Naive thymus-derived CD4-positive, alpha-beta T cell (primary cell): ENCODE measurements at places on chromosomes 2 and 18. TPM values are rescaled to one million over a fixed set of nuclear protein-coding genes. Genes with fewer than 3 reads are reported as not detected.

The TET3 gene
- 19.1 and 19.4 TPM in 2 replicates for total RNA-seq

DNA sequence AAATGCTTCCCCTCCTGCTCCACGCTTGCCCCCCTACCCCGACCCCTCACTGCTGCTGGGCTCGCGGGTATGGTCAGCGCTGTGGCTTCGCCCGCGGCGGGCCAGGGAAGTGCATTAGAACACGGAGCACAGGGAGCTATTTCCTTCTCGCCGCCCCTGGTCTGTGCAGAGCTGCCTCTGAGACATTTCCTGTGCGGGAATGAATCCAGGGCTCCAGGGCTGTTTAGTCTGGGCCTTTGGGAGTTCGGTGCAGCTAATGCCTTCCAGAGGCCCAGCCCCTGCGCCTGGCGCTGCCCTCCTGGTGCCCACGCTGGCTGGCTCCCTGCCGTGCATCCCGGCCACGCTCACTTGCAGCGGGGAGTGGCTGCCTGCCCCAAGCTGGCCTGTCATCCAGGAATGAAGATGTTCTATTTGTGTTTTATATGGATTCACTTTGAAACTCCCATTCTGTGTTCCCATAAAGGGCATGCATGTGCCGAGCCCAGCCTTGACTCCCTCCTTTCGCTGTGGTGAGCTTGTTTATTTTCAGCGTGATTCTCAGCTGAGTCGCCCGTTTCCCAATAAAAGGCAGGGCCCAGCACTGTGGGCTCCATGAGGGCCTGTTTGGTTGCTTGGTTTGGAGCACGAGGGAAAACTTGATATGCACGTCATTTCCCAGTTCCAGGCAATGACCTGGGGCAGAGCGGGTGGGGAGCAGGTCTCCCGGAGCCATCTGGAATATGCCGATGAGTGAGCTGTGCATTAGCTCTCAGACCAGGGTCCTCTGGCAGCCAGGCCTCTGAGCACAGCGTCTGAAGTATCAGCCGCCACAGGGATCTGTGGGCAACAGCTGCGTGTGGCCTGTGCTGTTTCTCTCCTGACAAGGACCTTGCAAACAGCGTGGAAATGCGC, 42.7 kb downstream of the SH3RF3 start:
- DNase-seq: no peak

DNA sequence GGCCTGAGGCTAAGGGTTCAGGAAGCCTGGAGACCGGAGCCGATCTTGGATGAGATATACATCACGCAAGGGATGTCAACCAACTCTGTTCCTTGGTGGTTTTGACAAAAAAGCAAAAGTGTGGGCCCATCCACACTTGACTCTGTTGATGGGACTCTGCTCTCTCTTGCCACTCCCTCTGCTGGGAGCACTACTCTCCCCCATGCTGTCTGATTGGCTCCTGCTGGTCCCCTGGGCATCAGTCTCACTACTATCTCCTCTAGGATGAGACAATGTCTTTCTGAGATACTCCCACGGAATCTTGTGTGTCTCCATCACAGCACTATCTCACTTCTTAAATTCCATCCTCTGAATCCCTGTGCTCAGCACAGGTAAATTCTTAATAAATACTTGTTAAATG, 56.8 kb upstream of the DNMT3A start:
- no peak for DNase-seq

The SLC30A3 gene
- not detected for total RNA-seq

The CHRNG gene
- total RNA-seq: not detected
